ENCODE measurements at places on chromosomes 3 and 15.

- no peak for DNase-seq
Observed at GRCh38 chr3:165170236-165170635, 25.9 kb downstream of the SLITRK3 start.

GRCh38 chr15:33846862-33847261 lies 121.4 kb upstream of the CHRM5 start:
- DNase-seq: no peak

DNA sequence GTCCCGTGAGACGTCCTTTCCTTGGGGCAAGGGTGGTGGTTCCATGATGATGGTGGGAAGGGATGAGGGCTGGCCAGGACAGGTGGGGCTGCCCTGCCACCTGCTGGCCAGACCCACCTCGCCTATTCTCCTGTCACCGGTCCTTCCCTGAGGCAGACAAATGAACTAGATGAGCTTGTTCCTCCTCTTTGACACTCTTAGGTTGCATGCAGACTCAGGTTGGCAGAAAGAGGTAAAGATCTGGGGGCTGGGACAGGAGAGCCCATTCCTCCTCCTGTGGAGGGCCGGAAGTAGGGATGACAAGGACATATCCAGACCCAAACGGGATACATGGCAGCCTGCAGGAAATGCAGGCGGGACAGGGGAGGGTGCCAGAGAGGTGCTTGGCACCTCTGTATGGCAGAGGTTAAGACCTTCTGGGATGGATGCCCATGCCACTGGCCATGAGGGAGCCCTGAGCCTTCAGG lies 38.6 kb downstream of the ACSBG1 start:
- no peak for DNase-seq

DNA sequence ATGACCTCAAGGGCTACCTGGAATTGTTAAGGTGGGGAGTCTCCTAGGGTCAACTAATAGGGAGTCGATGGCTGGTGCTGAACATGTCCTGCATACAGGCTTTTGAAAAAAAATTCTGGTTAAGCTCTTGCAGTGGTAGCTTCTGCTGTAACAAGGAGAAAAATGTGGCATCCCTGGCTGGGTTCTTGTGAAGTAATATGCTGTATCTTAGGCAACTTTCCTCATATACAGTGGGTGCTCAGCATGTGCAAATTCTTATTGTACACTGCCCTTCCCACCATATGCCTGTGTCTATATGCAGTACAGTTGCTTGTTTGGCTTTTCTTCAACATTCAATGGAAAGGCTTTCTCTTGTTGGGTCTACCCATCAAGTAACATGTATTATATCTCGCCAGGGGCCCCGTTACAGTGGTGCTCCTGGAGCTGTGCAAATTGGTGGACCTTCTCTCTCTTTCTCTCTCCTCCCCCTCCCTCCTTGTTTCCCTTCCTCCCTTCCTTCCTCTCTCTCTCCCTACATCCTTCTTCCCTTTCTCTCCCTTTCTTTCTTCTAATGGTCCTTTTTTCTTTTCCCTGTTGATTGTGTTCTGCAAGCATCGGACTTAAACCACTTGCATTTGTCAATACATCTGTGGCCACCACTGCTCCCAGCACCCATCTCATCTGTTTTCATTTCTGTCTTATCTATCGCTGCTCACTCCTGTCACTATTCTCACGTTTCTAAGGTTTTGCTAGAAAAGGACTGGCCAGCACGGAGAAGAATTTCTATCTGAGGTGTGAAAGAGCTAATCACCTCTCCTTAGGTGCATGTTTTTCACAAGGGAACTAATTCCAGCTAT lies 35.2 kb downstream of the TGFBR2 start:
- DNase-seq: no peak

GRCh38 chr15:99306694-99307338 lies 55.5 kb downstream of the LRRC28 start:
- peak; percentile 34 for DNase-seq

- DNase-seq: no peak
Observed at GRCh38 chr15:99726333-99726732, 6.9 kb downstream of the LYSMD4 start.

DNA sequence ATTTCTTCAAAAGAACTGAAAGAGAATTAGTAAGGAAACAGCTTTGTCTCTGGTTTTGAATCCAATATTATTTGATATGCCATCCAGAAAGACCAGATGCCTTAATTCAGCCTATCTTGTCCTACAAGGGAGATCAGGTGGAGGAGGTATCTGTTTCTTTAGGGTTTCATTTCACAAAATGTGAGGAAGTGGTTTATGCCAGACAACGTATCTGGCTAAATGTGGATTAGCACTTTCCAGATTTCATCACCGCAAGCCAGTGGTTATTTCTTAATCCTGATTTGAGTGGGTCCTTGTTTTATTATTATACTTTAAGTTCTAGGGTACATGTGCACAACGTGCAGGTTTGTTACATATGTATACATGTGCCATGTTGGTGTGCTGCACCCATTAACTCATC lies 271.1 kb downstream of the EBLN2 start:
- no peak for DNase-seq

DNA sequence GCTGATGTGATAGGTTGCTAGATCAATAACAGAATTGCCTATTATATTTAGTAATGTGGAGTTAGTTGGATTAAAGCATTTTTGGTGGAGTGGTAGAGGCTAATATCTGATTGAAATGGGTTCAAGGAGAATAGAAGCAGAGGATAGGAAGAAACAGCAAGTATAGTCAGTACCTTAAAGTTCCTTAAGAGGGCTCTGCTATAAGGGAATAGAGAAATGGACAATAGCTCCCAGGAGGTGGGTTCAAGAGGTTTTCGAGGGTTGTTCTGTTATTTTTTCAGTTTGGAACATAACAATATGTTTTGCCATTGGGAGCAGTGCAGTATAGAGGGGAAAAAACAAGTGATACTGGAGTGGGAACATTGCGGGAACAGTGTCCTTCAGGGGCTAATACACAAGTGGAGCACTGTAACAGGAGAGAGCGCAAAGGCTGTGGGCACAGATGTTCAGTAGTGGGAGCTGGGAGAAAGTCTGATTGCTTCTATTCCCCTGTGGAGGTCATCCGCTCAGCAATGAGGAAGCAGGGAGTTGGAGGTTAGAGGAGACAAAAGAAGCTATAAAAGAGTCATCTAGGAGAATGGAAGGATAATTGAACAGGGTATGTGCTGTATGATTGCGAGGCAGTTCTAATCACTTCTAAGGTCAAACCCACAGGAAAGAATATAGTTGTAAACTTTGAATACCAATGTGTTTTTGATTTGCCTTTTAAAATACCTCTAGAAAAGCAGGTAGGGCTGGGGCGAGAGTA lies 3.3 kb downstream of the MRPS11 start:
- DNase-seq: no peak

GRCh38 chr3:112308151-112308911 lies 14.3 kb upstream of the SLC9C1 start:
- DNase-seq: peak; percentile 63

GRCh38 chr3:59308684-59309083 lies 258.9 kb upstream of the CFAP20DC start:
- DNase-seq: no peak

GRCh38 chr3:69784954-69785514 lies 45.8 kb downstream of the MITF start:
- no peak for DNase-seq

GRCh38 chr15:27826902-27827714 lies 272.0 kb downstream of the OCA2 start:
- DNase-seq: no peak

DNA sequence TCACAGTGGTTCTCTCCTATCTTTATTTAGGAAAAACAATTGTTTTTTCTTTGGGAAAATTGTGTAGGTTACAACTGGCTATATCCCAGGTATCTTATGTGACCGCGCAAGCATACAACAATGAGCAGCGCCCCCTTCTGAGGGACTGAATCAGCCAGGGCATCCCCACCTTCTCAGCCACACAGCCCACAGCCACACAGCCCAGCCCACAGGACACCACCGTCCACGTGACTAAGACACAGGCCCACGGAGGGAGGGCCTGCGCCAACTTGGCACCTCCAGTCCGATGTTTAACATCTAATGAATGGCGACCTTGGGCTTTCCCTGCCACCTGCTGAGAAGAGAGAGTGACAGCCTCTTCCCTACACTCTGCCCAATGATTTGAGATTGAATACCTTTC lies 68.1 kb downstream of the ATP10A start:
- DNase-seq: no peak

- peak; percentile 40 for DNase-seq
Observed at GRCh38 chr3:161423911-161424522, 52.7 kb upstream of the SPTSSB start.

DNA sequence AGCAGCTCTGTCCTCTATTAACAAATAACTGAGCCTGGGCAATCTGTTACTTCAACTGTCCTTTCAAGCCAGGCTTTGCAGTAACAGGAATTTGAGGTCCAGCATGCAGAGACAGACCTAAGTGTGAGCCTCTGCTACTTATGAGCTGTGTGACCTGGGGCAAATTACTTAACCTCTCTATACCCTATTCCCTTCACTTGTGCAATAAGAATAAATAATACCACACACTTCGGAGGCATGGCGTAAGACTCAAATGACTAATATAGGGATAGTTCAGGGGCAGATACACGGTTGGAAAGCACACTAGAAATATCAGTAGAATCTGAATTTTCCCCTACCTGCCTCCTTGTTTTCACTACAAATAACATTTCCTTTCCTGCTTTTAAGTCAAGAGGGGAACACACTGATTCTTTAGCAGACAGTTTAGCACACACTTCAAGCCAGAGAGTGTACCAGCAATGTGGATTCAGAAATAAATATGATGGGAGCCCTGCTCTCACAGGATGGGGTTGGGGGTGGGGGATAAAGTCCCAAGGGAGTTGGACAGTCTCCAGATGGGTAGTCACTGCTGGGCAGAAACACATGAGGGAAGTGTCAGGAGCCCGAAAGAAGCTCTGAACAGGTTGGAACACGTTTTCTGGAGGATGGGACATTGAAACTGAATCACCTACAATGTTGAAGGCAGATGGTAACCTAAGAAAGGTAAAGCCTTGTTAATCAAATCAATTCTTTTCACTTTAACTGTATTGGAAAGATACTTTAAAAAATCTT lies 61.8 kb upstream of the RBP1 start:
- DNase-seq: peak; percentile 29

- DNase-seq: no peak
Observed at GRCh38 chr3:120193554-120193953, 91.5 kb downstream of the GPR156 start.

GRCh38 chr3:128984596-128984995 lies 9.3 kb downstream of the CFAP92 start:
- DNase-seq: no peak

DNA sequence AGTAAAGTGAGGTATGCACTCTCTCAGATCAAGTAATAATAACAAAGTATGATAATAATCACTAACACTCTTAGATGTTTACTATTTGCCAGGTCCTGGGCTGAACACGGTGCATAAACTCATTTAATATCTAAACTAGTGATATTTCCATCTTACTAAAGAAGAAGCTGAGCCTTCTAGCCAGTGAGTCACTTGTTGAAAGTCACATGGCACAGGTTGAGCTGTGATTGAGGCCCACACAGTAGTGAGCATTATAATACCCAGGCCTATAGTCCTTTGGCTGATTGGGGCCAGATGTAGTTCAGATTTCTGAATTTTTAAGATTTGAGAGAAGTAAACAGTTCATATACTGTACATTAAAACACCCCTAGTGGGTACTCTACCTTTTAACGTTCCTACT lies 93.2 kb upstream of the CCDC80 start:
- DNase-seq: no peak

- DNase-seq: no peak
Observed at GRCh38 chr15:68586274-68586961, 7.6 kb downstream of the CORO2B start.
